ENCODE measurements at places on chromosomes 1 and 21. TPM values are rescaled to one million over a fixed set of nuclear protein-coding genes. Genes with fewer than 3 reads are reported as not detected.

- H3K36me3 ChIP-seq, result peaks cover 2% of the 10 kb centered on the region
- H3K27ac ChIP-seq, result no peak overlapping the region
- no peaks in the 10 kb centered on the region for H3K4me1 ChIP-seq
- DNase-seq, result no peak
- H3K4me3 ChIP-seq, result no peak overlapping the region
These were observed 32.5 kb upstream of the TRAPPC10 start for GRCh38 chr21:43979654-43980053.

ASAP3 gene
- 10.8 TPM for total RNA-seq

MAN1A2 gene
- 21.0 TPM for total RNA-seq

- no peaks in the 10 kb centered on the region for H3K4me1 ChIP-seq
- DNase-seq, result no peak
- H3K36me3 ChIP-seq, result no peaks in the 10 kb centered on the region
- H3K4me3 ChIP-seq, result no peak overlapping the region
These were observed 108.5 kb upstream of the GNG12 start for GRCh38 chr1:67941746-67942145.

- no peak overlapping the region for H3K4me3 ChIP-seq
- no peak overlapping the region for H3K27ac ChIP-seq
- no peaks in the 10 kb centered on the region for H3K36me3 ChIP-seq
These were observed 171.4 kb upstream of the GORAB start for GRCh38 chr1:170360601-170361000.

- DNase-seq, result peak; percentile 29
- no peak overlapping the region for H3K4me3 ChIP-seq
- H3K36me3 ChIP-seq, result no peaks in the 10 kb centered on the region
- no peak overlapping the region for H3K27ac ChIP-seq
These were observed 57.8 kb upstream of the RAVER2 start for GRCh38 chr1:64686828-64687724.

DNA sequence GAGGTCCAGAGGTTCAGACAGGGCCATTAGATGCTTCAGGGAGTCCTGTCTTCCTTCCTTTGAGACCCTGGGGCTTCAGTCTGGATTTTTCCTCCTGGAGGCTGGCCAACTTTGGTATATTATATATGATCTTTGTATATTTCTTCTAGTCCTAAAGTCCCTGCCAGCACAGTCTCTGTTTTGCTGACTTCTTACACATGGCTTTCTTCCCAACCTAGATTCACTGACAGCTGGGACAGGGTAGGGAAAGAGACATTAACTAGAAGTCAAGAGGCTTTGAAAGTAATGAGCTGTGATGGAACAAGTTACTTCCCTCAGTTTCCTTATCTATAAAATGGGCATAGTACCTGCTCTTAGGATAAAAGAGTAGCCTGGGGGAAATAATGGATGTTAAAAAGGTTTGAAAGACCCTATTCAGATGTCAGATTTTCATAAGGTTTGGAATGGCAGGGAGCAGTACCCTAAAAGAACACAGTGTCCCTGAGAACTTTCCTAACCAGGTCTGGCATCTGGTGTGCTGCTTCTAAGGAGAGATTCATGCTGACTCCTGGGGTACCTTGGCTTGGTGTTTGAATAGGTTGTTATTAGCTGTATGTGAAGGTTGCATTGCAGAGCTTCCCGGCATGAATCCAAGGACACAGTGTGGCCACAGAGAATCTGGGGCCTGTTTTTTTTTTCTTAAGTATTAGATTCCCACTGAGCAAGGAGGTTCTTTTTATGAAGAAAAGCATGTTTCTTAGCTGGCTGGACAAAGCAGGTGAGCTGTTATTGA is 47.6 kb downstream of the RASSF5 start:
- no peak overlapping the region for H3K4me3 ChIP-seq
- DNase-seq, result no peak
- peaks cover 8% of the 10 kb centered on the region for H3K4me1 ChIP-seq
- no peaks in the 10 kb centered on the region for H3K27me3 ChIP-seq
- H3K36me3 ChIP-seq, result no peaks in the 10 kb centered on the region

DNA sequence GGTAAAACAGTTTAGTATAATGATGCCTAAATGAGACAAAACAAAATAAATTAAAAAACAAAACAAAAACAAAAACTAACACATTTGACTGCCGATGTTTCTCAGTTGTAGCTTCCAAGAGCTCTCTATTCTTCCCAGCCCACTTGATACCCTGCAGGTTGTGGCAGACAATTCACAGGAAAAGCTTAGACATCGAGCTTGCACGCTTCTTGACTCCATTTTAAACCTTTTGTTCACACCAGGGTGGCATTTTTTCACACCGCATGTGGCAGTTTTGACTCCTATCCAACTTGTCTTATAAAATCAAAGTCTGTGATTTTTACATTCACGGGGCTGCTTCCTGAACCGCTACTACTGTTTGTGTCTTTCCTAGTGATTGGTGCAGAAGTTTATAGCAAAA is 575.9 kb downstream of the USP25 start:
- H3K4me3 ChIP-seq, result no peak overlapping the region
- no peak for DNase-seq
- H3K4me1 ChIP-seq, result no peaks in the 10 kb centered on the region
- no peaks in the 10 kb centered on the region for H3K36me3 ChIP-seq

DNA sequence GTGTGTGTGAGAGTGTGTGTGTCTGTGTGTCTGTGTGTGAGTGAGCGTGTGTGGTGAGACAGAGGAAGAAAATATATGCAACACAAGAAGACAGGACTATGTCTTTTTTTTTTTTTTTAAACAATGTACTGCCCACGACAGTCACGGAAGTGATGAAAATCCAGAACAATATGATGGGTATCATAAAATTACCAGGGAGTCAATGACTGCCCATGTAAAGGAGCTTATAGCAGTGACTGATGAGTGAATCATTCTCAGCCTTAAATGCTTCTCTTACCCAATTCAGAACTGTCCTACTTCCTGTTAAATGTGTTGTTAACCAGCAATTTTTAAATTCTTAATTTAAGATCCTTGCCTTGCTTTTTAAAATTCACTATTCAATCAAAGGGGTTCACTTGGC is 46.6 kb downstream of the RGS7 start:
- no peaks in the 10 kb centered on the region for H3K4me1 ChIP-seq
- no peaks in the 10 kb centered on the region for H3K27me3 ChIP-seq
- H3K27ac ChIP-seq, result no peak overlapping the region
- H3K4me3 ChIP-seq, result no peak overlapping the region
- no peaks in the 10 kb centered on the region for H3K36me3 ChIP-seq

GRCh38 chr1:17235135-17235885 is 13.6 kb upstream of the PADI3 start:
- H3K4me3 ChIP-seq, result no peak overlapping the region
- H3K4me1 ChIP-seq, result peaks cover 22% of the 10 kb centered on the region
- DNase-seq, result peak; percentile 21
- H3K36me3 ChIP-seq, result no peaks in the 10 kb centered on the region

KIAA0040 gene
- total RNA-seq, result 24.9 TPM
